Hepatocyte (in vitro differentiated cells): ENCODE measurements at places on chromosomes 4 and X. TPM values are rescaled to one million over a fixed set of nuclear protein-coding genes. Genes with fewer than 3 reads are reported as not detected.

Gene NPY1R
- 1.1 and 2.9 TPM in 2 replicates for polyA plus RNA-seq

Gene HSFX3
- polyA plus RNA-seq, result not detected in 2 replicates

Gene UCP1
- not detected in 2 replicates for polyA plus RNA-seq

Gene ADRA2C
- 7.7 and 11.0 TPM in 2 replicates for polyA plus RNA-seq

Gene SOD3
- 18.1 and 20.3 TPM in 2 replicates for polyA plus RNA-seq

Gene AREG
- polyA plus RNA-seq, result 129 and 135 TPM in 2 replicates

Gene TIGD2
- 10.0 and 10.3 TPM in 2 replicates for polyA plus RNA-seq

Gene CSAG3
- 0.33 TPM in 1 of 2 replicates, not detected in the other for polyA plus RNA-seq

Gene TRMT44
- polyA plus RNA-seq, result 8.2 and 13.2 TPM in 2 replicates

Gene FABP2
- 3.7 and 7.0 TPM in 2 replicates for polyA plus RNA-seq

Gene GABRG1
- polyA plus RNA-seq, result not detected in 2 replicates
